ENCODE measurements at places on chromosomes 1 and 21. TPM values are rescaled to one million over a fixed set of nuclear protein-coding genes. Genes with fewer than 3 reads are reported as not detected.

GRCh38 chr21:44958471-44959191, 18.8 kb downstream of the SLX9 start:
- H3K27me3 ChIP-seq: no peaks in the 10 kb centered on the region
- peaks cover 2% of the 10 kb centered on the region for H3K4me1 ChIP-seq
- H3K36me3 ChIP-seq: peaks cover 7% of the 10 kb centered on the region
- no peak overlapping the region for H3K4me3 ChIP-seq
- DNase-seq: no peak

DNA sequence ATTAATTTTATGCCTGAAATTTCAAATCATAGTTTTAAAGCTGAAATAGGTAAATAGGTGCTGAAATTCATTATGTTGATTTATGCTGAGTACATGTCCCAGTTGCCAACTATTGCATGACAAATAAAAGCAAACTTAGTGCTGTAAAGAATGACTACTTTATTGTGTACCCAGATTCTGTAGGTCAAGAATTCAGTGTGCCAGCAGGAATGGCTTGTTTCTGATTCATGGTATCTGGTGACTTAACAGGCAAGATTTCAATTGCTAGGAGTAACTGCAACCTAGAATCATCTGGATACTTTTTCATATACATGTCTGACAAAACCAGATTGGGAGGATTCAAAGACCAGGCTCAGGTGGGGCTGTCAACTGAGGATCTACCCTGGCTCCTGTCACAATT, 678.4 kb upstream of the ADAMTS5 start:
- H3K27ac ChIP-seq: no peak overlapping the region
- no peaks in the 10 kb centered on the region for H3K27me3 ChIP-seq
- no peaks in the 10 kb centered on the region for H3K4me1 ChIP-seq
- H3K36me3 ChIP-seq: no peaks in the 10 kb centered on the region
- no peak for DNase-seq

- H3K36me3 ChIP-seq: peaks cover 8% of the 10 kb centered on the region
- no peaks in the 10 kb centered on the region for H3K27me3 ChIP-seq
- DNase-seq: no peak
These were observed 36.7 kb upstream of the WASF2 start for GRCh38 chr1:27526569-27527222.

DNA sequence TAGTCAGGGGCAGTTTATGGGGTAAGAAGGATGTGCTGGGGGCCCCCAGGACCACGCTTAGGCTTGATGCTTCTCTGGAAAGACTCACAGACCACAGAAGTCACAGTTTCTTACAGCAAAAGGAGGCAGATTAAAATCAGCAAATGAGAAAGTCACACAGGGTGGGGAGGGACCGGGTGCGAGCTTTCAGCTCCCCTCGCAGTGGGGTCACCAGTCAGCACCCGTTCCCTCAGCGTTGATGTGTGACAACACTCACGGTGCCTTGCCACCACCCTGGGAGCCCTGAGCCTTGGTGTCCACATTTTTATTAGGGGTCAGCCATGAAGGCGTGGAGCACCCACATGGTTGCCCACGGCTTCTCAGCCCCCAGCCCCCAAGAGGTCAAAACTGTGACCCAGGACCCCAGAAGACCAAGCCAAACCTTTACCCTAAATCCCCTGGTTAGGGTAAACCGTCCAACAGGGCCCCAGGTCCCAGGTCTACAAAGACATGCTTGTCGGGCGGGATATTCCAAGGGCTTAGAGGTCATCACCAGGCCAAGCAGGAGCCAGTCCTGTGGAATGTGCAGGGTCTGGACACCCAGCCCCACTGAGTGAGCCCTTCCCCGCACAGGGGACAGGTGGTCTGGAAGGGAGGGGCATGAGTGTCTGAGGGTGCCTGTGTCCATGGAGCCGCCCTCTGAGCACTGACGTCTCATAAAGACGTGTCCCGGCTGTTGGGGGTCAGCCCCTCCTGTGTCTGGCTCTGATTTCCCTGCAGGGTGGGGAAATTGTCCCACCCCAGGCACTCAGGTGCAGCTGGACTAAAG, 64.5 kb upstream of the ABCG1 start:
- peaks cover 3% of the 10 kb centered on the region for H3K27me3 ChIP-seq
- H3K4me1 ChIP-seq: no peaks in the 10 kb centered on the region
- DNase-seq: no peak
- no peaks in the 10 kb centered on the region for H3K36me3 ChIP-seq

DNA sequence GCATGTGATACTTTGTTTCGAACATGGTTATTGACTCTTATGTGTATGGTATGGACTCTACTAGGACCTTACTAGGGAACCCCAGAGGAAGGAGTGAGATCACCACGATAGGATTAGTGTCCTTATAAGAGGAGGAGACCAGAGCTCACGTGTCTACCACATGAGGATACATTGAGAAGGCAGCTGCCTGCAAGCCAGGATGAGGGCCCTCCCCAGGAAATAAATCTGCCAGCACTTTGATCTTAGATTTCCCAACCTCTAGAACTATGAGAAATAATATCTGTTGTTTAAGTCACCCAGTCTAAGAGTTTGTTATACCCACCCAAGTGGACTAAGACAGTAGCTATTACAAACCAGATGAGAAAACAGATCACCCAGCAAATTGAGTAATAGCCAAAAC, 559.3 kb upstream of the USP24 start:
- no peaks in the 10 kb centered on the region for H3K36me3 ChIP-seq
- H3K27me3 ChIP-seq: no peaks in the 10 kb centered on the region
- no peak overlapping the region for H3K27ac ChIP-seq
- no peak for DNase-seq
- H3K4me3 ChIP-seq: no peak overlapping the region

- peaks cover 3% of the 10 kb centered on the region for H3K4me1 ChIP-seq
- no peak overlapping the region for H3K4me3 ChIP-seq
- H3K27ac ChIP-seq: no peak overlapping the region
These were observed 159.1 kb upstream of the RAB4A start for GRCh38 chr1:229111703-229112319.

- H3K4me1 ChIP-seq: peaks cover 30% of the 10 kb centered on the region
- peaks cover 19% of the 10 kb centered on the region for H3K36me3 ChIP-seq
- no peak for DNase-seq
- no peak overlapping the region for H3K4me3 ChIP-seq
- no peak overlapping the region for H3K27ac ChIP-seq
These were observed 121.8 kb downstream of the GALNT2 start for GRCh38 chr1:230188826-230189225.

DNA sequence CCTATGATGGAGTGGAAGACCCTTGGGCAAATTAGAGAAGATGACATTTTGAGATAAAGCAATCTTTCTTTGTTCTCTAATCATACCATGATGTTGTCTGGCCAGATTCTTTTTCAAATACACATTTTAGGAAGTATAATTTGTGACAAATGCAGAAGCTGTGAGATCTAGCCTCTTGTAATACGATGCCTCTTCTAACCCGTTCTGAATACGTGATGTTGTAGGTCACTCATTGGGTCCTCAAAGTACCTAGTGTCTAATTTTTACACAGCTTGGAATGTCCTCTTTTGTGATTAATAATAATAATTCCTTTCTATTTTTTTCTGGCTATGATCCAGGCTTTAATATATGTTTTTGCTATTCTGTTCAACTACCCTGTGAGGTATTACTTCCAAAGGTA, 502.7 kb downstream of the NUF2 start:
- H3K4me1 ChIP-seq: no peaks in the 10 kb centered on the region
- H3K36me3 ChIP-seq: no peaks in the 10 kb centered on the region
- DNase-seq: no peak

- H3K27ac ChIP-seq: no peak overlapping the region
- H3K36me3 ChIP-seq: peaks cover 46% of the 10 kb centered on the region
- no peaks in the 10 kb centered on the region for H3K27me3 ChIP-seq
- DNase-seq: no peak
These were observed 16.3 kb downstream of the KIAA0040 start for GRCh38 chr1:175176246-175176645.

Gene CCDC17
- total RNA-seq: 4.4 TPM

Gene TAS1R1
- not detected for total RNA-seq

Gene GPR37L1
- total RNA-seq: not detected
